ENCODE measurements at places on chromosomes 6 and 20. TPM values are rescaled to one million over a fixed set of nuclear protein-coding genes. Genes with fewer than 3 reads are reported as not detected.

MROH8 gene
- polyA plus RNA-seq, result 9.2 TPM

GRCh38 chr6:43495409-43495941, 14.7 kb downstream of the LRRC73 start:
- no peak for DNase-seq

POU5F1 gene
- polyA plus RNA-seq, result 6.5 TPM

GRCh38 chr6:158219228-158219627, 51.1 kb downstream of the GTF2H5 start:
- no peak for DNase-seq

GRCh38 chr6:27836141-27836782, 75.9 kb downstream of the OR2B2 start:
- DNase-seq, result no peak

DNA sequence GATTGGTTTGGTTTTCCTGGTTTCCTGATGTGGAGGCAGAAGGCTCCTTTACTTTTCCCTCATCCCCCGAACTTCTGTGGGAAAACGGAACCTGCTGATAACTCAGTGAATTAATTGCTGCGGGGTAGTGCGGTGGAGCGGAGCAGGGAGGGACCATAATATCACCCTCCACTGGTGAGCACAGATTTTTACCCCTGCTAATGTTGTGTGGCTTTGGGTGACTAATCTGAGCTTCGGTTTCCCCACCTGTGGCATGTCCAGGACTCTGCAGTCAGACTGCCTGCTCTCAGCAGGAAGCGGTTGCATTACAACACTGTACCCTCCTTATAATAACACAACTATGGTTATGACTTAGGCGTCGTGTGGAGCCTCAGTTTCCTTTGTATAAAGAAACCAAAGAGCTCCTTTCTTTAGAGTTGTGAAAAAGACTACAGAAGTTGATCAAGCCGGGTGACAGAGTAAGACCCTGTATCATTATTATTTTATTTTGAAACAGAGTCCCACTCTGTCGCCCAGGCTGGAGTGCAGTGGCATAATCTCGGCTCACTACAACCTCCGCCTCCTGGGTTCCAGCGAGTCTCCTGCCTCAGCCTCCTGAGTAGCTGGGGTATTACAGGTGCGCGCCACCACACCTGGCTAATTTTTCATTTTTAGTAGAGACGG, 2.2 kb upstream of the ID1 start:
- DNase-seq, result no peak

DNA sequence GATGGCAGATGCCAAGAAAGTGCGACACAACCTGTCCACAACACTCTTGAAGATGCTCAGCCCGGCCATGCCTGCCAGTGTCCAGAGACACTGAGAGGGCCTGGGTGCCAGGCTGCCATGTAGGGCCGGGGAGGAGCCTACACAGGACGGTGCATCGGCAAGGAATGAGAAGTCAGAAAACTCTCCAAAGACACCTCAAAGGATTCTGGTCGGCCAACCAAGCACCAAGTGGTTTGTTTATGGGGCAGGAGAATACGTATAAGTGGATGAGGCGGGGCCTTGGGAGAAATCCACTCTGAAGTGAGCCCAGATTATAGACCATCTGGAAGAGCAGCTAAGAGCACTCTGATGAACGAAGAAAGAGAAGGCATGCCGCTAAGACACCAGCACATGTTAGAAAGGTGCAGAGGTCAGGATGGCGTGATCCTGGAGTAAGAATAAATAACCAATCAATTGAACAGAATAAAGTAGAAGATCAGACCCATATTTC, 120.7 kb upstream of the FOXQ1 start:
- no peak for DNase-seq

Data from left kidney (tissue), 8 donors.